ENCODE measurements at places on chromosomes 1 and 21. TPM values are rescaled to one million over a fixed set of nuclear protein-coding genes. Genes with fewer than 3 reads are reported as not detected.

OR2T35 gene
- not detected for total RNA-seq

S100A13 gene
- 6.9 TPM for total RNA-seq

SPRR2B gene
- total RNA-seq: not detected

TTLL10 gene
- not detected for total RNA-seq

LRRC8B gene
- 39.7 TPM for total RNA-seq

NAV1 gene
- 0.94 TPM for total RNA-seq

PINK1 gene
- total RNA-seq: 4.7 TPM

FAM163A gene
- not detected for total RNA-seq

ZNF695 gene
- total RNA-seq: 0.38 TPM

ANGPTL1 gene
- total RNA-seq: not detected

SPRR1B gene
- not detected for total RNA-seq

MAP7D1 gene
- 174 TPM for total RNA-seq

MRPS15 gene
- 134 TPM for total RNA-seq

CYP4Z1 gene
- not detected for total RNA-seq

MYCBP gene
- total RNA-seq: 71.9 TPM

GLIS1 gene
- not detected for total RNA-seq

LGR6 gene
- 0.08 TPM for total RNA-seq

SERINC2 gene
- not detected for total RNA-seq

OPN3 gene
- 8.2 TPM for total RNA-seq

CPTP gene
- total RNA-seq: 15.6 TPM

LINGO4 gene
- 0.13 TPM for total RNA-seq

FNDC5 gene
- total RNA-seq: not detected

TRAF3IP3 gene
- 197 TPM for total RNA-seq

S100A14 gene
- not detected for total RNA-seq

LCE1B gene
- not detected for total RNA-seq

PLA2G5 gene
- not detected for total RNA-seq

DMRTA2 gene
- not detected for total RNA-seq

ADGRB2 gene
- total RNA-seq: 0.13 TPM

DAB1 gene
- not detected for total RNA-seq

RPTN gene
- total RNA-seq: not detected

RGS13 gene
- not detected for total RNA-seq

S100A5 gene
- total RNA-seq: 1.1 TPM

CIART gene
- 7.3 TPM for total RNA-seq

OR2W3 gene
- not detected for total RNA-seq

HJV gene
- total RNA-seq: not detected

NBPF14 gene
- total RNA-seq: 10.7 TPM

ZNF593OS gene
- not detected for total RNA-seq

DRAM2 gene
- 27.8 TPM for total RNA-seq

UBE2U gene
- not detected for total RNA-seq

PDC gene
- total RNA-seq: not detected

S100A10 gene
- total RNA-seq: 285 TPM

Data from activated CD8-positive, alpha-beta memory T cell treated with anti-CD3 and anti-CD28 coated beads for 36 hours (primary cell).